ENCODE measurements at places on chromosomes 6 and 20.

DNA sequence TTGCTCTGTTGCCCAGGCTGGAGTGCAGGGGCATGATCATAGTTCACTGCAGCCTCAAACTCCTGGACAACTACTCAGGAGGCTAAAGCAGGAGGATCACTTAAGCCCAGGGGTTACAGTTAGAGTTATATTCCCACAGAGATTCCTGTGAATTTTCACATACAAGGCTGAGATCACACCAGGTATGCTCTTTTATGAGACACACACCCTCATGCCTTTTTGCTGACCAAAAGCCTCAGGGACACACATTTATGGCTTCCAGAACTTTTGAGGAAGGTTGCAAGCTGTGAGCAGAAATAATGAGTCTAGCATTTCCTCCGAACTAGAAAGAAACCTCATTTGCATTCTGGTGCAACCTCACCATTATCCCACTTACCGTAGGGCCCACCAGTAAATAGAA is 370.5 kb upstream of the ARID1B start:
- DNase-seq: no peak

GRCh38 chr6:108275976-108276375 is 15.1 kb upstream of the SNX3 start:
- DNase-seq: no peak

DNA sequence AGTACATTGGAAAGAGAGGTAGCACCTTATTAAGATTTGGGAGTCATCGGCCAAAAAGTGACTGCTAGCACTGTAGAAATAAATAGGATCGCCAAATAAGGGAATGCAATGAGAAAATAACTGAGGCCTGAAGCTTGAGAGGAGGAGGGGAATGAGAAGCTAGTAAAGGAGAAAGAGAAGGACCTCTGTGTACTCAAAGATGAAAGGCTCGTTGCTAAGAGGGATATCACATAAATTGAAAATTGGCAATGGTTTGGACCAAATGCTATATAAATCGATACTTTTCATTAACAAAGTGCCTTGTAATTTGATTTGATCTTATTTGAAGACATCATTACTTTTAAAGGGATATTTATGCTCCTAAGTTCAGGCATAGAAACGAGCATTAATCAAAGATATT is 796.3 kb downstream of the QKI start:
- no peak for DNase-seq

GRCh38 chr6:147204843-147205311 is 660 bp downstream of the STXBP5 start:
- no peak for DNase-seq

- no peak for DNase-seq
Measured at GRCh38 chr6:55560290-55560885, 18.6 kb downstream of the HMGCLL1 start.

DNA sequence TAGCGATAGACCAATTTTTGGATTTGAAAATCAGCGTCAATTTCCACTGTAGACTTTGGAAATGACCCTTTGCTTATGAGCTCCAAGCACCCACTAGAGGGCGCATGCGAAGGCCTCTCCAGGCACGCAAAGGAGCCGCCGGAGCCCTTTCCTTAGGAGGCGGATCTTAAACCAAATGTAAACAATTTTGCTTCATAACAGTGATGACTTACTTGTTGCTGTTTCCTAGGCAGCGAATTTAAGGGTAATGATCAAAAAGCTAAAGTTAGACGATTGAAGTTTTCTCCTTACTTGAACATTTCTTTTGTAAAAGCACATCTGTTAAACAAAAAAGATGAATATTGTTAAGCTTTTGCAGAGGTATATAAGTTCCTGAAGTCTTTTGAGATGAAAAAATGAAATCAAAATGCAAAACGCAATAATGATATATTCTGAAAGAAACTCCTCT is 29.2 kb upstream of the EXOC2 start:
- DNase-seq: no peak
